NCI-H345 (cell line): ENCODE measurements at places on chromosomes 2 and 18.
A peak's percentile ranks its signal among the peaks of the same experiment; 100 is the strongest.

GRCh38 chr2:74828543-74828942 is 5.4 kb upstream of the HK2 start:
- DNase-seq = no peak

GRCh38 chr2:57962861-57963260 is 83.7 kb upstream of the VRK2 start:
- DNase-seq = no peak

DNA sequence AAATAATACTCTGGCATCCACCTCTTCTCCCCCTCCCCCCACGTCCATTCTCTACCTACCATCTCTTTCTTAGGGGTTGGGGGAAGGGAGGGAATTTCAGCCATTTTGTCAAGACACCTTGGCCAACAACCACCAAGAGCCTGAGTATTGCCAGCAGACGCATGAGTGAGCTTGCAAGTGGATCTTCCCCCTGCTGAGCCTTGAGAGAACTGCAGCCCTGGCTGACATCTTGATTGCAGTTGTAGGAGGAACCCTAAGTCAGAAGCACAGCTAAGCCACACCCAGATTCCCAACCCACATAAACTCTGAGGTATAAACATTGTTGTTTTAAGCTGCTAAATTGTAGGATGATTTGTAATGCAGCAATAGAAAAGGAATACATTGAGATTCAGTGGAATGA is 165.6 kb downstream of the TMEFF2 start:
- DNase-seq = no peak

DNA sequence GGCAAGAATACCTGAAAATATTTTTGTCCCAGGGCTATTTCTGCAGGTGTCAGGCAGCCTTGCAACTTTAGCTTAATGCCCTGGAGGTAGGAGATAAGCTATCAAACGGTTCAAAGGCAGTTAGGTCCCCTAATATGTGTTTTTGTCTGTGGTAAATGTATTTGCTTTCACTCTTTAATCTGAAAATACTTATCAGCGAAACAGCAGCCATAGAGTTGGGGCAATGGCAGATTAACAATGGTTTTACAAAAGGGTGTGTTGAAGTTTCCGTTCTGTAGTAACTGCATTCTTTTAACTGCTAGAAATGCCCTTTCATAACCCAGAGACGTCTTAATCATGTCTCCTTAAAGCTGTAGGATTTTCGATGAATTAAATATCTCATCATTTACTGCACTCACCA is 265.0 kb upstream of the TRIB2 start:
- no peak for DNase-seq

GRCh38 chr2:25460261-25460905 is 118.7 kb upstream of the DNMT3A start:
- no peak for DNase-seq

DNA sequence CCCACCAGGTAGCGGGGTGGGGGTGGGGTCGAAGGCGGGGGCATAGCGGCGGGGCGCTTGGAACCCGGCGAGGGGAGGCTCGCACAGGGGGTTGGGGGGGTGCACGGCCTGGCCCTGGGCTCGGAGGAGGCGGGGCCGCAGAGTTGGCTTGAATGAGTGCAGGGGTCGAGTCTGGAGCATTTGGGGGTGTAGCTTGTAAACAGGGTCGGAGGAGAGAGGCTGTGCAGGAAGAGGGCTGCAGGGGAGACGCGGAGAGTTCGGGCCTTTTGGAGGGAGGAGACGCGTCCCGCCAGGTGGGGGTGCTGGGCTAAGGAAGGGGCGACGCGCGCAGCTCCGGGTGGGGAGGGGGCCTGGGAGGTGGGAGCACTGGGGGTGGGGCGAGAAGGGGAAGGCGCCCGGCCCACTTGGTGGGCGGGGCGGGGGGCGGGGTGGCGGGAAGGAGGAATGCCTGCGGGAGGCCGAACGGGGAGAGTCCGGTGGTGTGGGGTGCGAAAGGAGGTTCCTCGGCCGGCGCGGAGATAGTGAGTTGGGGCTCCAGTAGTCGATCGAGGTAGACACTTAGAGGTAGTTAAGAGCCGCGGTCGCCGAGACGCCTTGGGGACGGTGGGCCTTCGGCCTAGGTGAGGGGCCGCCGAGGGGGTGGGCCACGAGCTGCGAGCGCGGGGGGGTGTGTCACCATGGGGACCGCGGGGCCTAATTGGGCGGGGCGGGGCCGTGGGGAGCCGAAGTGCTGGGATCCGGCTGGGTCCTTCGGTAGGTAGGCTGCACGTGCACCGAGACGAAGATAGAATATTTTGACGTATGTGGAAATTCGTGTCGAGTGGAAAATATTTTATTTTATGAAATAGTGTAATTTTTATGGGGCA is 774 bp downstream of the MSH6 start:
- DNase-seq = peak; percentile 74

DNA sequence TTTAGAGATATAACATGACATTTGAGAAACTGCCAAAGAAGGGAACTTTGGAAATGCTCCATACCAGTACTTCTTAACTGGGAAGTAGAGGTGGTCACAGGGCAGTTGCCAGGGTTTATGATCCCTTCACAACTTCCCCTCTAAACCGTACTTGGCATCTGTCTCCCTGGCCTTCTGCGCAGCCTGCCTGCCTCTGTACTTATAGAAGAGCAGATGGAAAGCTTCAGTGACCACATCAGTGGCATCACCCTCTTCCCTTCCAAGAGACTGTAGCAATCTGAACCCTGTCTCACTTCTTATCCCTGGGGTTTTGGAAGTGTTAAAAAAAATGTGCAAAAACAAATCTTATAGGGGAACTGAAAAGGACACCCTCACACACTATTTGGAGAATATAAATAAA is 64.1 kb downstream of the EIF2AK3 start:
- no peak for DNase-seq

- no peak for DNase-seq
Observed at GRCh38 chr2:201413143-201413542, 38.1 kb downstream of the TRAK2 start.

DNA sequence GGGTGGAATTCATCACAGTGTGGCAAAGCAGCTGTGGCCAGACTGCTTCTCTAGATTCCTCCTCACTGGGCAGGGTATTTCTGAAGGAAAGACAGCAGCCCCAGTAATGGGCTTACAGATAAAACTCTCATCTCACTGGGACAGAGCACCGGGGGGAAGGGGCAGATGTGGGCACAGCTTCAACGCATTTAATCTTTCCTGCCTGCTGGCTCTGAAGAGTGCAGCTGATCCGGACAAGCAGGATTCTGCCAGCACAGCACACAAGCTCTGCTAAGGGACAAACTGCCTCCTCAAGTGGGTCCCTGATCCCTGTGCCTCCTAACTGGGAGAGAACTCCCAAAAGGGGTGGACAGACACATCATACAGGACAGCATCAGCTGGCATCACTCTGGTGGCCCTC is 779.9 kb upstream of the CNTNAP5 start:
- DNase-seq = no peak

GRCh38 chr2:159506202-159506601 is 110.1 kb downstream of the BAZ2B start:
- DNase-seq = no peak

DNA sequence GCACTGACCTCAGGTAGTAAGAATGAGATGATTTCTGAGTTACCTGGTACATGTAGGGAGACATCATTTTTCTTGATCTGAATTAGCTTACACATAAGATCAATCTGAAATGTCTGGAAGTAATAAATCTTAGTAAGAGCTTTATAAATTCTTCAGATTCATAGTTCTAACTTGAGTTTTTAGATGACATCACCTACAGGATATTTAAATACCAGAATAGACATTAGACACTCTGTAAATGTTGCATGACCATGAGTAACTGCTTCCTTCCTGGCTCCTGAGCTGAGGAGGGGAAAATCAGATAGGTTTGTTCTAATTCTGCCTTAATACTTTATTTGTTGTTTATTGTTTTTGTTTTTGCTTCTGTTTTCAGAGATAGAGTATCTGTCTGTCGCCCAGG is 181.8 kb downstream of the PHLPP1 start:
- no peak for DNase-seq

GRCh38 chr2:1546901-1547300 is 133.6 kb downstream of the TPO start:
- DNase-seq = no peak

DNA sequence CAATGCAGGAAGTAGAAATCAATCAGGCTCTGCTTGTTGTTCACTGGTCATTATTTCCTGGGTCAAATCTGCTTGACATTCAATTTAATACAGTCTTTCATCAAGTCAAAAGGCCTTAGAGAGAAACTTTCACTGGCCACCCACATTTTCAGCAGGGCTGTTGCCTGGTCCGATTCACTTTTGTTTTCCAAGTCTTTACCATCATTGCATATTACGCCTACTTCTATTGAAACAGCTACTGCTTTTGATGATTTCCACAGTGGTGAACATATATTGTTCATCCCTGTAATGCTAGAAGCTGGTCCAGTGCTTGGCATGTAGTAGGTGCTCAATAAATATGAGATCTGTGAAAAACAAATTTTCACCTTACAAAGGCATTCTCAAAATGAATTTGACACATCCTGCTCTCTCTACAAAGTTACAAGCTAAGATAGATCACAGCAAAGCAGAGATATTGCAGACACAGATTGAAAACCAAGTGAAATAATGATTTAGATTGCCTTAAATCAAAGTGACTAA is 600.1 kb downstream of the ARHGAP15 start:
- no peak for DNase-seq

GRCh38 chr2:228902176-228902575 is 368.9 kb downstream of the PID1 start:
- DNase-seq = no peak

DNA sequence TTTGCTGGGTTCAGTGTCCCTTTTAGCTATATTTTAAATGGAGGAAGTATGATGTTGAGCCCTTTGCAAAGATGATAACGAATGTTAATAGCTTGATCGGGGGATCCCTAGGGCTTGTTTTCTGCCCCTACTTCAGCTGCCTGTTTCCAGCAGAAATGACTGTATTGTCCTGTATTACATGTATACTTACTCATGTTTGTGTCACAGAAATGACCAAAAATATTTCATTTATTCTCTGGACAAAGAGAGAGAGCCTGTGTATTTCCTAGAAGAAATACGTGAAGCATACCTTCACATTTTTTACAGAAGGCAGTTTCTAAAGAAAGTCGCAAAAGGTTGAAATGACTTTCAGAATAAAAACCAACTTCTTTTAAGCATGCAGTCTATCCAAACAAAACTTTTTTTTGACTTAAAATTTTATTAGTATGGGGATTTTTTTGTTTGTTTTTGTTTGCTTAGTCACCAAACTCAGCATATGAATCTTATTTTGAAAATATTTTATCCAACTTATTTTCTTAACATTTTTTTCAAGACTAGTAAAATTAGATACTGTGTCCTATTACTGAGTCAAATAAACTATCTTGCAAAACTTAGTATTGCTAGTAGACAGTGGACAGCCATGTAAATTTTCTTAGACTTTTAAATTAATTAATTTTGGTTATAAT is 68.9 kb downstream of the PTRHD1 start:
- DNase-seq = no peak

DNA sequence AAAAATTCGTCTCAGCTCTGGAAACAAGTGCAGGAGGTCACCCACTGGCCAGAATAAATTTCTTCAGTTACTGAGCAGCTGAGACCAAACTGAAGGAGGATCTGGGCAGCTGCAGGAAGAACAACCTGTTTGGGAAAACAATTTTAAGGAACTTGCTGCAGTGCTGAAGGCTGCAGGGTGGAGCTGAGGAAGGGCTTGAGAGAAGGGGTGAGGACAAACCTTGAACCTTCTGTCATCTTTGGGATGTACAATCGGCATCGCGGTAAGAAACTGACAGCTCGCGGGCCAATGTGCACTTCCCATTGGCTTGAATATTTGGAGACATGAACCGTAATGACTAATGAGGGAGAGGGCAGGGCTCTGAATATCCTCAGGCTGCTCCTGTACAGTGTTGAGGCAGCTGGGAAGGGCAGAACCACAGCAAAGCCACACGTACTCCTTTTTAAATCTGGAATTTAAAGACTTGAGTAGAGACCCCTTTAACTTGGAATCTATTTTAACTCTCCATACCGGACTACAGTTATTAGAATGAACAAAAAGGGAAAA is 90.3 kb downstream of the TACR1 start:
- DNase-seq = no peak

DNA sequence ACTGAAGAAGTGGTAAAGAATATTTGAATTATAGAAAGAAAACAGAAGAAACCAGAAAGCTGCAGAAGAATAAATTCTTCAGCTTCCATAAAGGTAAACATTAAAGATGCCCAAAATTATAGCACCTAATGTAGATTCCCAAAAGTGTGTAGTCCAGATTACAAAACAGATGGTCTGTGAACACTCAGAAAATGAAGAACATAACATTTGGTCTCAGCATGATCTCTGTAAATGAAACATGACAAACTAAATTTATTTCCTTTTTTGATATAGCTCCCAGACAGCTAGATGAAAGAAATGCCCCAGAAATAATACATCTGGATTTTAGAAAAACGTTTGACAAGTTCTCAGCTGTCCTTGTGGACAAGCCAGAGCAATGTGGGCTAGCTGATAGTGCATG is 794.2 kb upstream of the NXPH2 start:
- no peak for DNase-seq

DNA sequence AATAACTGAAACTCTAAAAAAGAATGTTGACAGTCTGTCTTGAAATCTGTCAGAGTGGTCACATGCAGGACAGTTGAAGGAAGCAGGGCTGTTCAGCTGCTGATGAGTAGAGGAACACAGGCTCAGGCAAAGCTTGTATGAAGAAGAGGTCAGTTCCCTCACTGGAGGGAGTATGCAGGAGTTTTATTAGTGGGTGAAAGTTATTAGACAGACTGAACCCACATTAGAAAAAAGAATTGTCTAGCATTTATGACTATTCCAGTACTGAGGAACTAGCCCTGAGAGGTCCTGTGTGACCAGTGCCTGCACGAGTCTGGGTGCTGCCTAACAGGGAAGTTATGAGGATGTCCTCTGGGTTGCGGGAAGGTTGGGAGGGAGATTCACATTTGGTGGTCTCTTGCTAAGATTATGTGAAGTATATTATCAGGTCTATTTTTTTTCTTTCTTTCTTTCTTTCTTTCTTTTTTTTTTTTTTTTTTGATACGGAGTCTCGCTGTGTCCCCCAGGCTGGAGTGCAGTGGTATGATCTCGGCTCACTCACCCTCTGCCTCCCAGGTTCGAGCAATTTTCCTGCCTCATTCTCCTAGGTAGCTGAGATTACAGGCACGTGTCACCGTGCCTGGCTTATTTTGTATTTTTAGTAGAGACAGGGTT is 9.6 kb downstream of the TET3 start:
- DNase-seq = no peak

DNA sequence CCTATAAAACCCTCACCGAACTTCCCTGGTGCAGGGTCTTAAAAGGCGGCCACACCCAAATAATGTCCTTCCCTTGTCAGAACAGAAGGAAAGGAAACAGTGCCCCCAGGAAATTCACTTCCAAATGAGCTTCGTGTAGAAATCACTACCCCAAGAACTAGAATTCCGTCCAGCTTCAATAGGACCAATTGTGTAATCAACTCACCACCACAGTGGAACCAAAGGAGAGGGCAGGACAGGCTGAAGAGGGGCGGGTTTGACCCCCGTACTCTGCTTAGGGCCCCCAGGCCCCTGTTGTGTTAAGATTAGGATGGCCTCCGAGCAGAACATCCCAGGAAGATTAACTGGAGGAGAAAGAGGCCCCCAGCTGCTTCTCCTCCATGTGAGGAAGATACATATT is 24.1 kb downstream of the GPR35 start:
- no peak for DNase-seq

- DNase-seq = no peak
Observed at GRCh38 chr2:220451438-220451837, 824.0 kb downstream of the SLC4A3 start.
